ENCODE measurements at places on chromosomes 16 and 17.

GRCh38 chr16:28264656-28265055 is 27.7 kb upstream of the SBK1 start:
- DNase-seq = peak; percentile 15

DNA sequence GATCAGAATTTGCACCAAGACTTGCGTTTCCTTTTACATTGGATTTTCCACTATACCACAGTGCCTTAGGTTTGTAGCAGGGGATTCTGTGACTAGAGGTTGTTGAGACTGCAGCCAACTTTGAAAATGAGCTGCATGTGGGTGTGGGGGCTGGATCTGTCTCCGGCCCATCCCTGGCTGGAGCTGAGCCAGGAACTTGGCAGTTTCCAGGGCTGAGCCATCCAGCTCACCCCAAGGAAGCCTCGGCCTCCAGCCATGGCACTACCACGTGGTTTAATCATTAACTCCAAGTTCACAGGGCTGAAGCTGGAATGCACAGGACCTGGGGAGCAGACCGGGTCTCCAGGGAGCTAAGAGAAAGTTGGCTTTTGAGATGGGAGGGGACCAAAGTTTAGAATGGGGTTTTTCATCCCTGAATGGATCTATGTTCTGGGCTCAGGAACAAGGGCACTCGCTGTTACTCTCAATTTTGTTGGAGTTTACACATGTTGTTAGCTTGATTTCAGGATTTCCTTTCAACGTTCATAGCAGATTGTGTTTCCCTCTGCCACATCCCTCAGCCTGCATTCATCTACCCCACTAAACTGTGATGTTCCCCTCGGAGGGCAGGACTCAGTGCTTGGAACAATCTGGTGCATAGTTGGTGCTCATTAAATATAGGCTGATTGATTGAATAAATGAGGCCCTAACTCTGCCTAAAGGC is 42.3 kb upstream of the HNF1B start:
- DNase-seq = no peak

DNA sequence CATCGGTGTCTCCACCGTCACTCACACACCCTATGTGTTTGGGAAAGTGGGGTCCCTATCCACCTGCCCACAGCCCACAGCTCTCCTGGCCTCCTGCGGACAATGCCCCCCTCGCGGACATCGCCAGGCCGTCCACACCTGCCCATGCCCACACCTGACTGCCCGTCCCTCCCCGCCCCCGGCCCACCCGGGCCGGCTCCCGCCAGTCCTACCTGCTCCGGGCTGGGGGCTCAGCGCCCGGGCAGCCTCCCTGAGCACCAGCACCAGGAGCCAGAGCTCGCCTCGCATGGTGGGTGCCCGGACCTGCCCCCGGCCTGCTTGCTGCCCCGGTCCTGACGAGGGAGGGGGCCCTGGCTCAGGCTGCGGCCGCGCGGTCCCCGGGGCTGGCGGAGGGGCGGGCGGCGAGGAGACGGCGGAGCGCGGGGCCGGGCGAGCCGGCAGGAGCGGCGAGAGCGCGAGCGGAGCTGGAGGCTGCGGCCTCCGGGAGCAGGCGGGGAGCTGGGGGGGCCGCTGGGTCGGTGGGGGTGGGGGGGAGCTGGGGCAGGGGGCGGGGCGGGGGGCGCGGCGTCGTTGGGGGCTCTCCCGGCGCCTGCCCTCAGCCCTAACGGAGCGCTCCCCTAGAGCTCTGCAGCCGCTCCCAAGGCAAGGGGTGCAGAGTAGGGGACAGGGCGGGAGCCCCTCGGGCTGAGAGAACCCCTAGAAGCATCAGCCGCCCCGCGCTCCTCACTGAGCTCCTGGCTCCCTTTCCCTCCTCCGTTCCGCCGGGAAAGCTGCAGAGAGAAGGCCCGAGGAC is at the start of gene PLXDC1:
Gene PLXDC1, minus strand, starts transcription at position 488 of the 793 bp plus-strand sequence. Its CDS starts 200 bp downstream, at position 288.
- no peak for DNase-seq

- DNase-seq = no peak
These were observed 33.3 kb downstream of the RHBDL3 start for GRCh38 chr17:32298721-32299579.

- DNase-seq = no peak
These were observed 963 bp upstream of the APRT start for GRCh38 chr16:88812513-88813268.

DNA sequence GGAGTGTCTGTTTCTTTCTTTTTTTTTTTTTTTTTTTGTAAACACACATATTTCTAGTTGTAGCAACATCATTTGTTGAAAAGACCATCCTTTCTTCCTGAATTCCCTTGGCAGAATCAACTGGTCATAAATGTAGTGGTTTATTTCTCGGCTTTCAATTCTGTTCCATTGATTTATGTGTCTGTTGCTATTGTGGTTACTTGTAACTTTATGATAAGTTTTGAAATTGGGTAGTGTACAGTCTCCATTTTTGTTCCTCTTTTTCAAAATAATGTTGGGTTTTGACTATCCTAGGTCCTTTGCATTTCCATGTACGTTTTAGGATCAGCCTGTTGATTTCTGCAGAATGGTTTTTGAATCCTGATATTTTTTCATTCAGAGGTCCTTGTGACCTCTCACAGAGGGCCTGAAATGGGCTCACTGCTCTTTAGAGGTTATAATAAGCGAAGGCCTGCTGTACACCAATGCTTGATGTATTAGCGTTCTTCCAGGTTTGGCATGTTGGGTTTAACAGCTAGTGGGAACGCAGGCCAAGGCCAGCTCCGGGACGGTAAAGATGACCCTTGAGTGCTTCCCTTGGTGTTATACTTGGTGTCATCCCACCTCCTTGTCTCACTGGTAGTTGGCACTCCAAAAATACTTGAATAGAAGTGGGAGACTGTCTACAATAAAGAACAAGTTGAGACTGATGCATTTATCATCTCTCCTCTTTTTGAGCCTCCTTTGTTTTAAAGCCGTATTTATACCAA is 43.8 kb downstream of the ZNRF1 start:
- no peak for DNase-seq

DNA sequence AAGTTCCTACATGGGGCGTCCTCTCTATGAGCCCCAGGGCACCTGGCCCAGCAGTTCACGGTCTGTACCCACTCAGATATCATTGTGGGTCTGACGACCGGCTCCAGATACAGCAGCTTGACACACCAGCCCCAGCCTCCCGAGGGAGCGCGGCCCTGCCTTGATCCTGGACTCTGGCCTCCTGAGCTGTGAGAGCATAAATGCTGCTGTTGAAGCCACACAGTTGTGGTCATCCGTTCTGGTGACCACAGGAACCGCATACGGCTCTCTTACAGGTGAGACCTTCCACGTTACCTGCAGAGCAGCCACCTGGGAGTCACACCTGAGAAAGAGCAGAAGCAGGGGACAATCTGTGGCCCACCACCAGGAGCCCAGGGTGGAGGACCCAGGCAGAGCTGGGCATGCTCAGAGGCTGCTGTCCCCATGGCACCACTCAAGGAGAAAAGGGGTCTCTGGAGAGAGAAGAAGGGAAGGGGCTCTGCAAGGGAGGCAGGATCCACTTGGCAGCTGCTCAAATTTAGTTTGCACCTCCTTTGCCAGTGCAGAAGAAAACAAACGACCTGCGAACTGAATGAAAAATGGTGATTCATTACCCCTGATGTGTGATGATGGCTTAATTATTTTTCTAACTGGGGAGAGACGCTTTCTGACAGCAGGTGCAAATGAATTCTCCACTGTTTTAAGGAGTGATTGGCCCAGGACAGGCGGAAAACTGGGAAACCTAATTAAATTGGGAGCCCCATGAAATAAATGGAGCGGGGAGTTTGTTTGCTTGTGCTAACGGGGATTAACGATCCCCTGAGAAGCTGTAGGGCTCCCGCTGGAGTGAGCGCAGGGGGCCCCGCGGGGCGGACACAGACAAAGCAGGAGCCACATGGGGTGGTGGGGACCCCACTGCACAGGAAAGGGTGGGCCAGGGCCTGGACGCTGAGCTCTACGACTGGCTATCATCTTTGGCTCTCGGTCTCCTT is 208.9 kb downstream of the RBFOX3 start:
- DNase-seq = no peak

- peak; percentile 73 for DNase-seq
These were observed 6.8 kb downstream of the MPG start for GRCh38 chr16:84718-85406.

DNA sequence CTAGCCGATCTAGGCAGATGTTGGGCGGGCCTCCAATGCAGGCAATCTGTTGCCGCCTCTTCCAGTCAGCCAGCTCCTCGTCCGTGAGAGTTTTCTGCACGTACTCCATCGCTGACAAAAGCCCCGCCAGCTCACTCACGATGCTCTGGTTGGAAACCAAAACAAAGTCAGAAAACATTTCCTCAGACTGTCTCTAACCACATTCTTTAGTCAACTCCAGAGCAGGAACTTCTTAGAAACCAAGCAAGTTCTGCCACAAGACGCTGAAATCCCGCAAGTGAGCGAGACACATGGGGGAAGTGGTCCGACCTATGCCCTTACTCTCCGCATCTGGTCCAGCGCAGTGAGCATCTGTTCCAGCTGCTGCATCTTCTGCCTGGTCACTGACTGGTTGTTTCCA is 49.1 kb downstream of the STAT5A start:
- no peak for DNase-seq

DNA sequence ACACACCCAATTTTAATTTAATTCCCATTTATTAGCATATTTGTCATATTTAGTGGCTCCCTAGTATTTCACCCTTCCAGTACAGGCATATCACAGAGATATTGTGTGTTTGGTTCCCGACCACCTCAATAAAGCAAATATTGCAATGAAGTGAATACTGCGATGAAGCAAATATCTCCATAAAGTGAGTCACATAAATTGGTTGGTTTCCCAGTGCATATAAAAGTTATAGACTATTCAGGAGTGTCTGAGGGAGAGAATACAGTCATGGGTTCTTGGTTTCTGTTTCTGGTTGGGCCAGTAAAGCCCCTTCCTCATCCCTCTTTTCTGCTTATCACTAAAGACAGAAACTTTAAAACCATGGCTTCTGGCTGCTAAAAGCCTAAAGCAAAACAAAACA is 295.4 kb upstream of the AXIN2 start:
- peak; percentile 29 for DNase-seq
